ENCODE measurements at places on chromosomes 7 and 10.

GRCh38 chr10:69786791-69787190, 14.9 kb upstream of the COL13A1 start:
- no peak for DNase-seq

GRCh38 chr10:103915796-103916195, 2.2 kb downstream of the STN1 start:
- DNase-seq = no peak

DNA sequence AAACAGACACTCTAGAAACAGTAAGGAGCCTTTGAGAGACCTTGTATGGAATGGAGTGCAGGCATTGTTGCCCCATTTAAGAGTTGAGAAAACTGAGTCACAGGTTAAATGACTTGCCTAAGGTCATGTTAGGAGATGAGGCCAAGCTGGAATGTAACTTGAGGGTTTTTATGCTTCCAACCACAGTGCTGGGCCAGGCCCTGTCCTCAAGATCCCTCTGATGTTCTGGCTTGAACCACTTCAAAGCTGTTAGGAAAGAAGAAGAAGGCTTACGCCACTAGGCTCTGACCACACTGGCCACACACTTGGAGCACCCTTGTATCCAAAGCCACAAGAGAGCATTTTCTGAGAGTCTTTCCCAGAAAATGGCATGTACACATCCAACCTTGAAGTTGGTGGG, 42.7 kb downstream of the PLAU start:
- DNase-seq = no peak

- no peak for DNase-seq
Observed at GRCh38 chr10:79024720-79025198, 44.0 kb upstream of the ZMIZ1 start.

GRCh38 chr7:101671371-101672356, 42.6 kb upstream of the MYL10 start:
- DNase-seq = no peak

DNA sequence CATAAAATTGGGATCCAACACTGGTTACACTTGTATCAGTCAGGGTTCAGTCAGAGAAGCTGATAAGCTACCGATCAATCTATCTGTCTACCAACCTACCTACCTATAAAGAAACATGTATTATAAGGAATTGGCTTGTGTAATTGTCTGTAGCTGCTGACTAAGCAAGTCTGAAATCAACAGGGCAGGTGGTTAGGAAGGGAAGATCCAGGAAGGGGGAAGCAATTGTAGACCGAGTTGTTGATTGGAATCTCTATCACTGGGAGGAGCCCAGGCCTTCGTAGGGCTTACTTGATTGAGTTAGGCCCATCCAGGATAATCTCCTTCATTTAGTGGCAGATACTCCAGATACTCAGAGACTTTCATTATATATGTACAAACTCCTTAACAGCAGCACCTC, 271.5 kb upstream of the TEX47 start:
- no peak for DNase-seq

DNA sequence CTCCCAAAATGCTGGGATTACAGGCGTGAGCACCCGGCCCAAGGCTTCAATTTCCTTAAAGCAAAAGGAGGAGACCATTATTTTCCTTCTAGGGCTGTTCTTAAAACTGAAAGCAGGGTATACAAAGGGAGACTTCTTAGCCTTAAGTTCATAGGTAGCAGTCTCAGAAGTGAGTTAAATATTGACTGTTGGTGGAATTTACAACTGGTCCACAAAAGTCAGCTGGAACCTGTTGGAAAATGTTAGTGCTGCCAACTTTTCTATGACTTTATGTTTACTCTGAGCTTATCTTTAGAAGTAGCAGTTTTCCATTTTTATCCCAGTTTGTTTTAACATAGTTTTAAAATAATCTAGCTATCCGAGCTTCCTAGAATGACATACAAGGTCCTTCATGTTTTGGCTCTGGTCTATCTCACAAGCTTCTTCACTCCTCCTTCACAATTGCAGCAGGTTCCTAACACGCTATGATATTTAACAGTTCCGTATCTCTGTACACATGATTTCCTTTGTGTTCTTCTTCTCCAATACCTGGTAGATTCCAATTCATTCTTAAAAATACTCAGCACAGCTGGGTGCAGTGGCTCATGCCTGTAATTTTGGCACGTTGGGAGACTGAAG, 3.3 kb downstream of the SLC26A3 start:
- DNase-seq = no peak

GRCh38 chr10:103541616-103542015, 48.1 kb downstream of the NEURL1 start:
- peak; percentile 1 for DNase-seq

GRCh38 chr7:73971322-73971703, 56.7 kb upstream of the ELN start:
- DNase-seq = no peak

DNA sequence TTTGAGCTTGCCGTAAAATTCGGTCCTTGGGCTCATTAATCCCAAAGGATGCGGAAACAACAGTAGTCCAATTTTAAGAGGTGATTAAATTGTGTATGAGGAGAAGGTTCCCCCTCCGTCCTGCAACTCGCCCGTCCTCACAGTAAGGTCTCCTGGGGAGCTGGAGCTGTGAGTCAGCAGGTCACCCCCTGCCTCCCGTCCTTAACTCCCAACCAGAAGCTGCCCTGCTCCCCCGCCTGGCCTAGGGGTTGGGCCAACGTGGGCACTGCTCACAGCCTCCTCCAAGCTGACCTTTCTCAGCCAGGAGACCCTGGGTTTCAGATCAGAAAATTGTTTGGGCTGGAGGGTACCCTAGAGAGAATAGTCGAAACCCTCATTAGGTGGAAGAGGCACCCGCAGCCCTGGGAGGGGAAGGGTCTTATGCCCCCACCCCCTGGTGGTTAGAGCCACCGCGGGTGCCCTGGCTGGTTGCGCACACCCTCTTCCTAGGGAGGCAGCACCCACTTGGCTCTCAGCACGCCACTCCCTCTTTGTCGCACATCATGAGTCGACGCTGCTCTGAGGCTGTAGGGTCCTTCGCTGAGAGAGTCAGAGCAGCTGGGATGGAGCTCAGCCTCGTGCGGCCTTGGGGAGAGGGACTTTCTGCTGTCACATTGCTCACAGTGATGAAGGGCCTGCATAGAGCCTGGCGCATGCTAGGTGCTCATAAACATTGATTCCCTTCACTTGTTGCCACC, 131.2 kb downstream of the TACC2 start:
- DNase-seq = no peak

- no peak for DNase-seq
Observed at GRCh38 chr7:150722431-150722931, 6.1 kb downstream of the GIMAP1 start.

DNA sequence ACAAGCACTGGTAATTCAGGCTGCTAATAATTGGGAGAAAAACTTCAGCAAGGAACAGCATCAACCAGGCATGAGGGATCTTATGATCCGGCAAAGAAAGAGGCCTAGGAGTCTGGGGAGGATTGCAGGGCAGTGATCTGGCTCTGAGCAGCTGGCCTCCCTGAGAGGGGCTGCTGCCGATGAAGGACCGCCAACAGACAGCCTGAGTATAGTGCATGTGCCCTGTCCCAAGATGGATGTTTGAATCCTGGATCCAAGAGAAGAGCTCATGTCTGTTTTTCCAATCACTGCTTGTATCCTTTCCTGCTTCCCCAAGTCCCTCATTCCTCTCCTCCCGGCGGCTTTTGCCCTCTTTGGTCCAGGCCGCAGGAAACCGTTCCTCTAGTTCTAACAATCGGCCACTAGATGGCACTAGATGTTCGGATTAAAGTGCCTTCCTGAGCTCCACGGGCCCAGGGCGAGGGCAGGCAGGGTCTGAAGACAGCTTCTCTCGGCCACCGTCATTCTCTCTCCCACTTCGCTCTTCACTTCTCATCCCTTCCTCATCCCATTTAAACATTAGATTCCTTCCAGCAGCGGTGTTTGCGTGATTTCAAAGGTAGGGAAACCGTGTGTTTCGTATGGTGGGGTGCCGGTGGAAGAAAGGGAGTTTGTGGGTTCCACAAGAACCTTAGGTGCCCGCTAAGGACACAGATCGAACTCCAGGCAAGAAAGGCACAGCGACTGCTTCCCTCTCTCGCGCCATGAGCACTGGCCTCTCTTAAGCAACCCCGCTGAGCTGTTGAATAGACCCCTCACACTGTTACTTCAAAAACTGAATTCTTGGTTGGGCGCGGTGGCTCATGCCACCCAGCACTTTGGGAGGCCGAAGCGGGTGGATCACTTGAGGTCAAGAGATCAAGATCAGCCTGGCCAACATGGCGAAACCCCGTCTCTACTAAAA, 82.4 kb downstream of the ADCYAP1R1 start:
- peak; percentile 85 for DNase-seq

GRCh38 chr10:86970162-86970981, 2.1 kb downstream of the ADIRF start:
- DNase-seq = peak; percentile 56

- DNase-seq = no peak
Observed at GRCh38 chr10:77509391-77509790, 128.2 kb downstream of the KCNMA1 start.

- no peak for DNase-seq
Observed at GRCh38 chr10:4813023-4813422, 13.0 kb upstream of the AKR1E2 start.

GRCh38 chr10:83994325-83994724, 145.0 kb upstream of the GHITM start:
- DNase-seq = no peak

DNA sequence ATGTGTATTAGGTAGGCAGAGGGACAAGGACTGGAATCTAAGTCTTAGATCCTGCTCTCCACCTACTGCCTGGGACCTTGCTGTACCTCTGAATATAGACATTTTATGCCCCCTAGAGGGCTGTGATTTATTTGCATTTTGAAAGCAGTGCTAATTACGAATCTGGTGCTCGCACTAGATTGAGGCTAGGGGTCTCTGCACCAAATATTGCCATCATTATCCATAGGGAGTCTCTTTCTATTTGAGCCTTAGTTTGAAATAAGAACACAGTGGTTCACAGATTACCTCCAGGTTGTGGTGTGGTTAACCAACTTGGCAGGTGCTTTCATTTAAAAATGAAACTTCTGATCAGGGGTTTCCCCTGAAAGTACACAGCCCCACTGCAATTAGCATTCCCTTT, 41.8 kb downstream of the CNNM1 start:
- DNase-seq = no peak

- DNase-seq = no peak
Observed at GRCh38 chr10:62648921-62649320, 155.6 kb upstream of the ADO start.

Data from Ammon's horn (tissue), 1 donor.